ENCODE measurements at places on chromosomes 3 and 15.

GRCh38 chr3:55157731-55158130 is 229.9 kb upstream of the LRTM1 start:
- DNase-seq = no peak

DNA sequence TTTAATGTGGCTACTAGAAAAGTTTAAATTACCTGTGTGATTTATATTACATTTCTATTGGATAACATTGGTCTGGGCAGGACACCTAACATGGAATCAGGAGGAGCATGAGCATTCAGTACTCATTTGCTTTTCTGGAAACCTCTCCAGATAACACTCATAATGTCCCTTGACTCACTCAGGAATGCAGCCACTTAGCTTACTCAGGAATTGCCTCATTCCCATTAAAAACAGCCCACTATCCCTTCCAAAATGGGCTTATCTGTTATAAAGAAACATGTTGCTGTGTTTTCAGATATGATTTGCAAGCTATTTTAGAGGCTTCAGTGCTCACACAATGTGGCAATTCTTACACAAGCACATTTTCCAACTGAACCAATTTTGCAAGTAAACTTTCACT is 17.1 kb downstream of the GBE1 start:
- DNase-seq = no peak

DNA sequence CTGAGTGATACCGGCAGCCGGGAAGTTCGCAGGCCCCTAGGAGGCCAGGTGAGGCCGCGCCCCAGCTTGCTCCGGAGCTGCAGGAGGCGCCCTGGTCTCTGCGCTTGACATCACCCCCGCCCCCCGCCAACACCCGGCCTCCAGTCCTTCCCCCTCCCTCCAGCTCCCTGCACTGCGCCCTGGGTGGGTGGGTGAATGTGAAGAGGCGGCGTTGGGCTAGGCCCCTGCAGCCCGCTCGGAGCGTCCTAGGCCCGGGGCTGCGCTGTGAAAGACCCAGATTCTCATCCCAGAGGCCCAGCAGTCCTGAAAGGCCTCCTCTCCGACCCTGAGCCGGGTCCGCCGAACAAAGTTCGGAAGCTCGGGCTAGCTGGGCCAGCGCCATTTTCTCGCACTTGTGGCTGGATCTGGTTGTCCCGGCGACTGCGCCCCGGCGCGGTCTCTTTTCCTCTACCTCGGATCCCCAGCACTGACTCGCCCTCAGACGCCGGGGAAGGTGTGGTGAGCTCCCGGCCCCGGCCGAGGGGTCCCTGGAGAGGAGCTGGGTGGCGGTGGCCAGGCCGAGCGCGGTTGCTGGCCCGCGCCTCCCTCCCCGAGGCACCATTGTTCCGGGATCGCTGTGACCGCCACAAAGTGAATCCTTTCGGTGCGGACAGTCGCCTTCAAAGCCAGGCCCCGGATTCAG is 12.9 kb downstream of the ZIC4 start:
- DNase-seq = peak; percentile 39

DNA sequence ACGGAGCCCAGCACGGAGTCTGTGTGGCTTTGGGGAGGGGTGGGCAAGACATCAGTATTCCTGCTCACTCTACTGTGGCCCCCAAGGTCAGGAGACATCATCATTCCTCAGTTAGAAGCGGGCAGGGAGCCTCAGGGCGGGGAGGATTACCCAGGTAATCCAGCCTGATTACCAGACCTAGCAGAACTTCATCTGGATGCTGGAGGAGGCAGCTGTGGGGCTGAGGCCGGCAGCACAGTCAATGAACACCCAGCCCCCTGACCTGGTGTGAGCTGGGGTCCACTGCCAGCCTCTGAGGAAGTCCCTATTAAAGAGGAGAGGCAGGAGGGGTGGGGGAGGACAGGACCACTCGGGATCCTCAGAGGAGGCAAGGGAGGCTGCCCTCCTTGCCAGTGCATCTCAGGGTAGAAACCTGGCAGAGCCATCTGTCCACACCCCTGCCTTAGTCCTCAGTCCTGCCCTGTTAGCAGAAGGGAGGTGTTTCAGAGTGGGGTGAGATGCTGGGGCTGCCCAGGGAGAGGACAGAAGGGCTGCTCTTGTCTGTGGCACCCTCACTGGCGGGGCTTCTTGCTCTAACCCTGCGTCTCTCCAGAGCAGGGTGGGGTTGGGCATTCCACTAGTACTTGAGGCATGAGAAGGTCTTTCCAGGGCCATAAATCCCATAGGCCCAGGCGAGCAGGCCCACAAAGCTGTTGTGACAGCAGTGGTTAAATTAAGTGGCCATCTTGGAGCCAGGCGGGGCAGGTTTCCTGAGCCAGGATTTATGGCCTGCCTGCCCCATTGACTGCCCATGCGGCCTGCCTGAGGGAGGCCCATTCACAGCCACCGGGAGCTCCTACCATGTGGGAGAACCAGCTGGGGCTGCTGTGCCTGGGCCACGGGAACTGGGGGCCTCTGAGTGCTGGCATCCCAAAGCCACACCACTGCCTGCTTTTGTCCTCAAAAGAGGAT is 82.1 kb downstream of the LINGO1 start:
- no peak for DNase-seq

DNA sequence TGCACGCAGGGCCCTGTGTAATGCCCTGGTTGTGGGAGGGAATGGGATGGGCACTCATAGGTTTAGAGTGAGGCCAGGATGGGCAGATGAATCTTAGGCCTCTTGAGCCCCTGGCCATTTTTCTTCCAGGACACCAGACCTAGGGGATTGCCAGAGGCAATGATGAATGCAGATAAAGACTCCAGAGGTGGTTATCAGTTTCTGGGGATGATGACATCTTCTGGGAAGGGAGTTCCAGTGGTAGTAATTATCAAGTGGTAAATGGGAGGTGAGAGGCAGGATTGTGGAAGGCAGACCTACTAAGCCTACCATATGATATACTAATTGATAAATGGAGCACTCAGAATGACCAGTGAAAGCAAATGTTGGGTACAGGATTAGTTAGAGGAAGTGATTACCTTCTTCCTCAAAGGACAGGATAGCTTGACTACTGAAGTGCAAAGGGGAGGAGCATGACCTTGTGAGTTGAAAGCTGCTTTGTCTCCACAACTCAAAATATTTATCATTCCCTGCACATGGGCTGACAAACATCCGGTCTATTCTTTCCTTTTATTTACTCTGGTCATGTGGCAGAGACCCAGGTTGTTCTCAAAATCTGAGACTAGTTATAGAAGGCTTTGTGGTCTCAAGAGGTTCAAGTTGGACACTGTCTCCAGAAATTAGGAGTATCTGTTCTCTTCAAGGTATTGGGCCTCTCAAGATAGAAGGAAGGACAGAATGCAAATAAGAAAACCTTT is 10.2 kb upstream of the MAPK6 start:
- no peak for DNase-seq

DNA sequence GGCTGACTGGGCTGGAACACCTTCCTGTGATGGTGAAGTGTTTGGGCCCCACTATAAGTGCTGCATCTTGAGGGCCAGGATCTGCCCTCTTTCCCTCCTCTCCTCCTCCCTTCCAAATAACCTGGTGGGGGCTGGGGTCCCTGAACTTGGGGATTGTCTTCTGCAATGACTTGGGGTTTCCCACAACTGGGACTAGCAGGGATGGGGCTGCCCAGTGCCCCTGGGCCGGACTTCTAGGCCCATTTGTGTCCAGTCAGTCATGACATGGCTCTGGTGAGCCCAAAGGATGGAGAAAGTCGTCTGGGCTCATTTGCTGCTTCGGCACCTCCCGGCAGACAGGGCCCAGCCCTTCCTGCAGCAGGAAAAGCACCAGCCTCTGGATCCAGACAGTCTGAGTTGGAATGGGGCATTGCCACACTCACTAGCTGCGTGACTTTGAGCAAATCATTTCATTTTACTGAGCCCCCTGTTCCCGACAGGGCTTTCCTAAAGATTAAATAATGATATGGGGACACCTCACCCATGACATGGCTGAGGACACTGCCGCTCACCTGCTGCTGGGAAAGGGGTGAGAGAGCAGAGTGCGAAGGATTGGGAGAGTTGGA is 113.2 kb downstream of the DNAJB8 start:
- no peak for DNase-seq

DNA sequence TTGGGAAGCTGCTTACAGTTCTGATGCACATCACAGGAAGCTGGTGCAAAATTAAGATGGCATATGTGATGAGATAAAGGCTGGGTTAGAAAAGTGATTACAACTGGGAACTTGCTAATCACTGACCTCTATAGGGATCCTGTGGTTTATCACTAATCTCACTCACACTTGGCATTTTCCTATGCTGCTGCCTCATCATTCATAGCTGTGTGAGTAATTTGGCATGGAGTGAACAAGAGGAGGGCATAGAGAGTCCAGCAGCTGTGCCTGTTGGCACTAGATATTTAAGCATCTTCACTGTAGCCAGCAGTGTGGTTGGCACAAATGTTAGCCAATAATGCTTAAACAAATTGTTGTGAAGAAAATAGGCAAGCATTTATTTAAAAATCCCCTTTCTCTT is 217.7 kb upstream of the CGNL1 start:
- DNase-seq = no peak

DNA sequence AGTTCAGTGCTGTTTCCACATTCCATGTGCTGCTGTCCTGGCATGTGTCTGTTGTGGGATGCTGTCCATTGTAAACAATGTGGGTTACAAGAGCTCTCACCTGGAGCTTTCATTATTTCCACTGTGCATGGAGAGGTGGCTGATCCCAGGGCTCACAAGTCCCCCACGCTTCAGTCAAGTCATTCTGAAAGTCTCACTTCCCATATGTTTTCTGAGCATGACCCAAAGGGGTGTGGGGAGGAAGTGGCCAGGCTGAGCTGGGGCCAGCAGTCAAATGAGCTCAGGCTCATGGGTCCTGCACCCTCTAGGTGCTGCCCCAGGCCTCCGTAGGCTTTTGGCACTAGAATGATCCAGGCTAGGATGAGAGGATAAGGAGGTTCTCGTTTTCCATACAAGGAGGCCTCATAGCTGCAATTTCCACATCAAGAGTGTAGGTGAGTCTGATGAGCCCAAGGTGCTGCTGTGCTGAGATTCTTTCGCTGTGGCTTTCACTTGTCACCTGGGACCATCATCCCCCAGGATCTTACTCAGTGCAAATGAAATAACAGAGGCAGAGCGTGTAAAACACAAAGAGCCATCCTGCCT is 22.0 kb downstream of the STARD5 start:
- no peak for DNase-seq

DNA sequence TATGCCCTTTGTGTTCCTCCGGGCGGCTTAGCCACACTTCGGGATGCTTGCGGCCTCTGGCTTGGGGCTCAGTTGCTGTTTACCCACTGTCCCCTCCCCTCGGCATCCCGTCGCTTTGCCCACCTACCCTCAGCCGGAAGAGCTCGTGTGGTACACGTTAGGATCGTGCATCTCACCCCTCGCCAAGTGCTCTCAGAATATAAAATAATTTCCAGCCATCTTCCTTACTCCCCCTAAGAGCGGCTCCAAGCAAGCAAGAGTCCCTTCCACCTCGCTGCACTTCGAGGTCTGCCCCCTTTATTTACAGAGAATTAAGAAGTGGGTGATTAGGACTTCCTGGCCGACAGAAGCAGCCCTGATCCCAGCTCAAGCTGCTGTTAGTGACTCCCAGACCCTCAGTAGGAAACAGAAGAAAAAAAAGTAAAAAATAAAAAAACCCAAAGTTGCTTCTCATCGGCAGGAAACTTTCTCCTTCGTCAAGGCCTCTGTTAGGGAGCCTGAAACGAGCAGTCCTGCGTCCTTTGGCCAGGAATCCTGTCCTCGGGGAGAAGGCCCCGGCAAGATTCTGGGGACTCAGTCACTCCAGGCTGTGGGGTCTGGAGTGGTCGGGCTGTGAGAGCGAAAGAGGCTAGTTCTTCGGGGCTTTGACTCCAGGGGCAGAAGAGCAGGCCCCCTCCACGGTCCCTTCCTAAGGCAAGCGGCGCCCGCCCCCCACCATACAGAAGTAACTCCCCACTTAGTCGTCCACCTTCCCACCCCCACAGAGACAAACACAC is 3.0 kb downstream of the MEIS2 start:
- DNase-seq = no peak

- no peak for DNase-seq
Observed at GRCh38 chr3:161320837-161321236, 50.5 kb downstream of the SPTSSB start.

DNA sequence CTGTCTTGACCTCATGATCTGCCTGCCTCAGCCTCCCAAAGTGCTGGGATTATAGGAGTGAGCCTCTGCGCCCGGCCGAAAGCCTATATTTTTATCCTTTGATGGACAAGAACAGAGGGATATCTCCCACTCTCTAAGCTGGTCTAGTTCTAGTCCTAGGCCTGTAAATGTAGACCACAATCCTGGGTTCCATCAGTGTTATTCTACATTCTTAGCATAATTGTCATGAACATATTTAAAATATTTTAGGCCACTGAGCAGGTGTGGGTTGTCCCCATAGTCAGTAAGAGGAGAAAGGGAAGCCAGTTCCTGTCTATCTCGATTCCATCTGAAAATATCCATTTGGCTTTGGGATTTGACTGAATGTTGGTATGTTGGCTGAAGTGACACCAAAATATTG is 118.1 kb downstream of the EBLN2 start:
- no peak for DNase-seq

DNA sequence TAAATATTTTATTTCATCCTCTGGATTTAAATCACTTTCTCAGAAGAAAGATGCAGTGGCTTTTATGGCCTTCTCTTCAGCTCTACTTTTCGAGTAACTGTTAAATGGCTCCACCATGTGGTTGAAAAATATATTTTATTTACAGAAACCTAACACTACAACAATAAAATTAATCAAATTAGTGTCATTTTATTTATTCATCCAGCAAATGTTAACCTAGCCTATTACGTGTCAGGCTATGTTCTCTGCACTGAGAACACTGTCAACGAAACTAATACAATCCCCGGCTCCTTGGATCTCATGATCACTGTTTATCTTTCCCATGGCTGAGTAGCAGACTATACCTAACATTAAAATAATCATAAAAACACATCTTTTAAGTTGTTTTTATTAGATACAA is 148.0 kb upstream of the OSTN start:
- no peak for DNase-seq

DNA sequence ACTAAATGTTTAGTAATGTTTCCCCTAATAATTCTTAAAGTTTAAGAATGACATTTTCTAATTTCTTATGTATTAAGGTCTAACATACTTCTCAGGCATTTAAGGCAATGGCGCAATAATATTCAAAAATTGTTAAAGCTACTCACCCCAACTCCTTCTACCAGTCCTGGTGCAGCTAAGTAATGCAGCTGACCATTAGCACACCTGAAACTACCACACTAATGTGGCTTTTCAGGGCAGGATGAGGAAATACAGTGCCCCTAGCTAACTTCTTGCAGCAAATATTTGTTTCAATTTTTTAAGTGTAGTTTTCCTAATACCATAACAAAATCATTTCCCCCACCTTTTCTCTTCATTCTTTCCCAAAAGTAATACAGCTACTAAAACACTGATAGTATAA is 827.7 kb downstream of the FHIT start:
- DNase-seq = no peak

- peak; percentile 34 for DNase-seq
Observed at GRCh38 chr15:44710236-44711095, 657 bp downstream of the PATL2 start.

GRCh38 chr3:29011966-29012365 is 268.9 kb upstream of the RBMS3 start:
- DNase-seq = no peak
